Hindlimb muscle (tissue), 1 donor: ENCODE measurements at places on chromosomes 16 and 17. TPM values are rescaled to one million over a fixed set of nuclear protein-coding genes. Genes with fewer than 3 reads are reported as not detected.
A peak's percentile ranks its signal among the peaks of the same experiment; 100 is the strongest.

USP43 gene
- polyA plus RNA-seq, result 0.81 TPM

KRTAP1-5 gene
- polyA plus RNA-seq, result not detected

GLIS2 gene
- 25.8 TPM for polyA plus RNA-seq

CA4 gene
- polyA plus RNA-seq, result 6.0 TPM

CACNG1 gene
- polyA plus RNA-seq, result 340 TPM

LDHD gene
- 3.7 TPM for polyA plus RNA-seq

- DNase-seq, result no peak
Measured at GRCh38 chr16:17519101-17519955, 48.6 kb upstream of the XYLT1 start.

DNA sequence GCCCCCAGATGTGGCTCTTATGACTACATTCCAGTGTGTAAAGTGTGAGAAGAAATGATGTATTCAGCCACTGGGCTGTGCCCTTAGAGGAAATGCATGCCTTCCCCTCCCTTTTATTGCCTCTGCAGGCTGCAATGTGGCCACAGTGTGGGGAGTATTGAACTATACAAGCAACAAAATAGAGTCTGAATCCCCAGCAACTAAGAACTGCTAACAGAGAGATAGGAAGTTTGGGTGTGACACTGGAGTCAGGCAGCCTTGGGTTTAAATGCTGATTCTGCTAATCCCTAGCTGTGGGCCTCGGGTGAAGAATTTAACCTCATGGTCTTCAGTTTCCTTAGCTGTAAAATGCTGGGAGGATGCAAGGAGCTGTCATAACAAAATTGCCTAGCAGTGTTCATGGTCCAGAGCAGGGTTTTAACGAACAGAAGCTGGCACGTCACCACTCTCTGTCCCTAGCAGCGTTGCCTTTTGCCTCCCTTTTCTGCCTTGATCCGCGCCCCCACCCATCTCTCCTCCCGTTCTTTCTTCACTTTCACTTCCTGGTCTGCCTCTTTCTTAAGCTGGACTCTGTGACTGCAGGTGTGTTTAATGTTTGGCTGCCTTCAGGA lies 50.3 kb downstream of the KPNA2 start:
- no peak for DNase-seq

DNA sequence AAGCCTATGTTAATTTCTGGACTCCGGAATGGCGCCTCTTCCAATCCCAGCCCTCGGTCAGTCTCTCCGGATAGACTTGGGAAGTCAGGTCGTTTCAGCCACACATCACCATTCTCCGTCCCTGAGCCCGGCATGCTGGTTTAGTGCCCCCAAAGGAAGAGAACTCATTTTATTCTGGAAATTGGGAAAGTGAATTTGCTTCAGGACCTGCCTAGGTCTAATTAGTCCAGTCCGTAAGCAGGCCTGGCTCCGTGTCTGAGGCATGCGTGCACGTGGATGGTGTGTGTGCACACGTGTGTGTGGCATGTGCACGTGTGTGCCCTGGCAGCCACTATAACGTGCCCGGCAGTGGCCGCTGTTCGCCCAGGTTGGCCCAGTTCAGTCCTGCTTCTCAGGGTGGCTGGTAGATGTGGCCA lies 77.4 kb downstream of the RPA1 start:
- no peak for DNase-seq

GRCh38 chr16:10182222-10183053 lies at the start of gene GRIN2A:
Gene GRIN2A, minus strand, starts transcription at chr16:10182428. Its CDS starts 2,017 bp downstream, at chr16:10180411.
- DNase-seq, result no peak

GRCh38 chr16:27769561-27770255 lies 219.8 kb downstream of the KATNIP start:
- peak; percentile 18 for DNase-seq

- DNase-seq, result no peak
Measured at GRCh38 chr16:31127182-31127581, 8.3 kb downstream of the PRSS8 start.

DNA sequence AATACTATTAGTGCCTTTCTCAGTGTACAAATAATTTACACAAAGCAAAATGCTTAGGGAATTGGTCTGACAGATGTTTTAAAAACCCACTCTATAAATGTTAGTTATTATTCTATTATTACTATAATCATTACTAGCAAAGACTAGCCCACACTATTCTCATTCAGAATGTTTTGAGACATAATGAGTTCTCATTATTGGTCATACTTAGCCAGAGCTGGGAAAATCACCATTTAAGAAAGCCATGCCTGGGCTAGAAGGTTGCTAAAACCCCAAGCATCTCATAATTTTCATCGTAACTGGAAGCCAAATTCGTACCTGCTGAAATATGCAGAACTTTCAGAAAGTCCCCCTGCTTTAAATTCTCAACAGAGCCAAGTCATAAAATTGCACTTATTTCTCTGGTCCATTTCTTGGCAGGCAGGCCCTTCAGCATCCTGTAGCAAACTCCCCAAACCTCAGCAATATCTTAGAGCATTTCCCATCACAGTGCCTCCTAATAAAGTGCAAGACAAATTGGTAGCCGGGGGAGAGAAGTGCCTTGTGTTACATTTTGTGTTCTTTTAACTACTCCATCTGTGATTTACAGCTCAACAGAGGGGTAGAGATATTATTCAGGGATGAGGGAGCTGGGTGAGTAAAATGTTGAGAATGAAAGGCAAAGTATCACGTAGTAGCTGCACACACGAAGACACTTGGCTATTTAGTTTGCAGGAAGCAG lies 79.8 kb upstream of the ADAMTS18 start:
- peak; percentile 4 for DNase-seq

DNA sequence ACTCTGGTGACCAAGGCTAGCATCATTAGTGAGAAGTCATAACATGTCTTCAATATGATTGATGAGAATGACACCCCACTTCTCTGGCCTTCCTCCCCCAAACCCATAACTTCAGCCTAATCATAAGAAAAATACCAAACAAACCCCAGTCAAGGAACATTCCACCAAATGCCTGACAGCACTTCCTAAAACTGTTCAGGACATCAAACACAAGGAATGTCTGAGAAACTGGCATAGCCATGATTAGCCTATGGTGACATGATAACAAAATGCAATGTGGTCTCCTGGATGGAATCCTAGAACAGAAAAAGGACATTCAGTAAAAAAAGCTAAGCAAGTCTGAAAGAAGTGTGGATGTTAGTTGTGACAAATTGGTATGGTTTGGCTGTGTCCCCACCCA lies 24.7 kb upstream of the TBX4 start:
- DNase-seq, result no peak

DNA sequence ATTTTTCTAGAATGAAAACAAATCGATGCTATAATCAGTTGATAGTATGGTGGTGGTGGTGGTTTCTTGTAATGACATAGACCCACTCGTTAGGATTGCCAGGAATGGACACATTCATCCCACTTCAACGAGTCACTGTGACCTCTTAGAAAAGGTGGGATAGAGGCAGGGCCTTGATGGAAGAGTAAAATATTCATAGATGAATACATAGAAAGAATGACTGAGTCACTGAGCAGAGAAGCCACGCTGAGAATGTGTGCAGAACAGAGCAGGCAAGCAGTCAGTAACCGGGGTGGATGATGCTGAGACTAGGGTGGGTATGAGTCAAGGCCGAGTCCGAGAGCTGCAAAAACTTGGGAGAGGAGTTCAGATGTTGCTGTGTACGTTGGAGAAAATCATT lies 129.9 kb downstream of the PITPNC1 start:
- no peak for DNase-seq

- no peak for DNase-seq
Measured at GRCh38 chr16:30680326-30680725, 18.6 kb upstream of the SRCAP start.

- no peak for DNase-seq
Measured at GRCh38 chr16:79713609-79714309, 113.2 kb upstream of the MAF start.

DNA sequence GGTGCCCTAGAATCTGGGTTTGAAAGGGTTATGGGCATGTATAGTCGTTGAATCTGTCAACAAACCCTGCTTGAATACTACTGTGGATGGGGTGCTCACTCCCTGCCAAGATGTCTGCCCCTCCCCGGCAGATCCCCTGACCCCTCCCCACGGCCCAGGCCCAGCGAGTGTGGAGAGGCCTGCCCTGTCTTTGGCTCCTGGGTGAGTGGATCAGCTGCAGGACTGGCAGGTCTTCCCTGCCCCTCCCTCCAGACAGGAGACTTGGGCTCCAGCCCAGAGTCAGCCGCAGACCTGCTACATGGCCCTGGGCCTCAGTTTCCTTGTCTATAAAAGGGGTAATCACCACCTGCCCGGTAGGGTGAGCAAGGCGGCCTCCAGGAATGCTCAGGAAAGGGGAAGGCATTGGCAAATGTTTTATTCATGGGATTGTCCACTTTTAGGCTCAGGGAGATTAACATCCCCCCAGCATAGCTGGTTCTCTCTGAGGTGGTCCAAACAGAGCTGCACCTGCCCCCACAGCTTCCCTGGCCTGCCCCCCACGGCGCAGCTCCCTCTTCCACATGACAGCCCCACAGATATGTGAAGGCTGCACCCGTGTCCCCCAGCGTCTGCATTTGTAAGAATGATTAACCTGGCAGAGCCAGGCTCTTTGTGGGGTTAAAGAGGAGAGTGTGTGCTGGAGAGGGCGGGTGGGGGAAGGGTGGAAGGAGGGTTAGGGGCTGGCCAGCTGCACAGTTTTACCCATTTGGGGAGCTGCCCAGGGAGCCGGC lies 18.5 kb upstream of the SPNS2 start:
- DNase-seq, result no peak

DNA sequence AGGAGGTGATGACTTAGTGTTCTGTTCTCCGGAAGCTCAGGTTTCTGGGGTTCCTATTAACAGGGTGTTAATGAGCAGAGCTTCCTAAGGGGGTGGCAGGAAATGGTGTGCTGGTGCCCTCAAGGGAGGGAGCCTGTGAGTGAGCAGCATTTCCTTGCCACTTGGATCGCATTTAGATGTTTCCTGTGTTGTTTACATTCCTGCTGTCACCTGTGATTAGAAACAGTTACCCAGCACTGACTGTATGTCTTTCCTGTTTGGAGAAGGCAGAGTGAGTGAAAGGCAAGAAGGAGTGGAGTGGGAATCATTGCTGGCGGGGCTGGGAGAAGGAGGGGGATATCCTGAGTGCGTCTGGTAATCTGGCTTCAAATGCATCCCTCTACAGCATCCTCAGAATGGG lies 214.6 kb downstream of the CCDC182 start:
- no peak for DNase-seq

GRCh38 chr16:12110361-12111107 lies 134.0 kb downstream of the SNX29 start:
- DNase-seq, result no peak

DNA sequence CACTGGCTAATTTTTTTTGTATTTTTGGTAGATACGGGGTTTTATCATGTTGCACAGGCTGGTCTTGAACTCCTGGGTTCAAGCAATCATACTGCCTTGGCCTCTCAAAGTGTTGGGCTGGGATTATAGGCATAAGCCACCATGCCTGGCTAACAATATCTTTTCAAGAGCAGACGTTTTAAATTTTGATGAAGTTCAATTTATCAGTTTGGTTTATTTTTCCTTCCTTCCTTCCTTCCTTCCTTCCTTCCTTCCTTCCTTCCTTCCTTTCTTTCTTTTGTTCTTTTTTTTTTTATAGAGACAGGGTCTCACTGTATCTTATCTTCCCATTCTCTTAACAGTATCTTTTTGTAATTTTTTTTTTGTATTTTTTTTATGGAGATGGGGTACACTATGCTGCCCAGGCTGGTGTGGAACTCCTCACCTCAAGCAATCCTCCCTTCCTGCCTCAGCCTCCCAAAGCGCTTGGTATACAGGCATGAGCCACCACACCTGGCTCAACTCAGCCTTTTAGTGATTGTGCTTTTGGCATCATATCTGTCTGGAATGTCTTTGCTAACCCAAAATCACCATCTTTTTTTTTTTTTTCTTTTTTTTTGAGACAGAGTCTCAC lies 13.6 kb upstream of the GIP start:
- DNase-seq, result no peak

GRCh38 chr16:30011714-30012504 lies 1.1 kb upstream of the DOC2A start:
- no peak for DNase-seq

DNA sequence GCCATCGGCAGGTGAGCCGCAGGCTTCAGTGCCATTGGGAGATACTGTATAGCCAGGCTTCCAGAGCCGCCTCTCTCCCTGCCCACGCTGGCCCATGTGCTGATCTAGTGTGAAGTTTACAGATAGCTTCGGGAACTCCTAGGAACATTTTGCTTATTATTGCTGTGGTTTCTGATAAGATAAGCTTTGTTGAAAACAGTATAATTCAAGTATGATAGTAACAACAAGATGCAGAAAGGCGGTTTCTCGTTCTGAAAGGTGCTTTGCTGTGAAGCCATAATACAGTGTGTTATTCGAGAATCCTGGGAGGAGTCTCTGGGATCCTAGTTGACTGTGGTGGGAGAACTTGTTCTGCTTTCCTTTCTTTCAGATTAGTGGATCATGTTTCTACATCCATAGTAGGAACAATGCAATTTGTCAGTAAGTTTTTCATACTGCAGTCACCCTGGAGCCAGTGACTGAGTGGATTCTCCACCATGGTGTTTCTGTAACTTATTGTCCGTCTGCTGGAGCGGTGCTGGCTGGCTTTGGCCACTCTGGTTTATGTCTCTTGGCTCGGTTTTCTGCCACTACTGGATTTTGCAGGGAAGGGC lies 31.5 kb downstream of the RAB11FIP3 start:
- peak; percentile 40 for DNase-seq

DNA sequence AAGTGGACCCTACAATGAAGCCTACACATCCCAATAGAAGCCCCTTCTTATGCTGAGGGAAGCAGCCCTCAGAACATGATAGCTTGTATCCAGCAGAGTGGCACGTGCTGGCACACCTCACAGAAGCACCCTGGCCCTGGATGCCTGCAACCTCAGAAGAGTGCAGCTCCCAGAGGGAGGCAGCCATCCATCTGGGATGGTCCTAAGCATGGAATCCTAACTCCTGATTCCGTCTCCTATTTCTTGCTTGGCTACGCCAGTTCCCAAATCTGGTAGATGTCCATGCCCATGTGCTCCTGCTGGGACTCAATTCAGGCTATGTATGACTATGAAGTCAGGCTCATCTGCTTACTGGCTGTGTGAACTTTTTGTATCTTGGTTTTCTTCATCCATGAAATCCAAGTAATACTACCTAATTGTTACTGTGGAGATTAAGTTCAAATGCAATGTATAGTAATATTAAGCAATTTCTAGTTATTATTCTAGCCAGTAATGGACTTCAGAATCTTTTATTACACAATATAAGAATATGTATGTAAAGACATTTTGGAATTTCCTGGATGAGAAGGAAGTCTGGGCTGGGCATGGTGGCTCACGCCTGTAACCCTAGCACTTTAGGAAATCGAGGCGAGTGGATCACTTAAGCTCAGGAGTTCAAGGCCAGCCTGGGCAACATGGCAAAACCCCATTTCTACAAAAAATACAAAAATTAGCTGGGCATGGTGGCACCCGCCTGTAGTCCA lies 32.4 kb downstream of the SIAH1 start:
- DNase-seq, result no peak

DNA sequence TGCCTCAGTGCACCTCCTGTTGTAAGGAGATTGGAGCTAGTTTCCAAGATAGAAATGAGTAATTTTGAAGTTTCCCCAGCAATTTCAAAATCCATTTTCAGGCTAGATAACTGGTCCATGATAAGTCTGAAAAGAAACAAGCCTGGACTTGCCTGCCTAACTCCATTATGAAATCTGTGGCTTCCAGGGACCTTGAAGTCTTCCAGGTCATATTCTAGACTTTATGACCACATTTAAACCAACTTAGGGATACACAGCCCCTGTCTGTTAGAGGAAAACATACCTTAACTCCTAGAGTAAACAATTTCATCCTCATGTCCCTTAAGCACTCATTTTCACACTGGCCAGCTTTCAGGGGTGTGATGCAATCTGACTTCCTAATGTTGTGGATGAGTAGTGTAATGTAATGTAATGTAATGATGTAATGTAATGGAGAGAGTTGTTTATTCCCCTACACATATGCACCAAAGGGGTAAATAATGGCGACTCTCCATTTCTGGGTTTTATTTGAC lies 96.7 kb upstream of the FAM20A start:
- peak; percentile 41 for DNase-seq

- no peak for DNase-seq
Measured at GRCh38 chr17:11082559-11082958, 158.5 kb upstream of the SHISA6 start.
